ENCODE measurements at places on chromosomes 3 and 15. TPM values are rescaled to one million over a fixed set of nuclear protein-coding genes. Genes with fewer than 3 reads are reported as not detected.

STRIT1 gene
- total RNA-seq = not detected

DNA sequence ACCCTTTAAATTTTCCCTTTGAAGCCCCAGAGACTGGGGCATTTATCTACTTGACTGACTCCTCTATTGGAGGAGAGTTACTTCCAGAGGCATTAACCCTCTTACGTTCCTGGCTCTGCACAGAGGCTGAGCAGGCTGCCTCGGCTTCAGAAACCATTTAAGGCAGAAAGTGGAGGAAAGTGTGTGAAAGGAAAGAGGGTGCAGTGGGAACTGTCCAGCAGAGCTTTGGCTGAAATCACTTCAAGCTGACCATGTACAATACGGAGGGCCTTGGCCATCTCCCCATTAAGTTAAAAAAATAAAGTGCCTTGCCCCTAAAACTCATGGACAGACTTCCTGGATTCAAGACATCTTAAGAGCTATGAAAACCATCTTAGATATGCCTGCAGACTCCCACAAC lies 238.7 kb downstream of the SV2B start:
- no peak for DNase-seq

DNA sequence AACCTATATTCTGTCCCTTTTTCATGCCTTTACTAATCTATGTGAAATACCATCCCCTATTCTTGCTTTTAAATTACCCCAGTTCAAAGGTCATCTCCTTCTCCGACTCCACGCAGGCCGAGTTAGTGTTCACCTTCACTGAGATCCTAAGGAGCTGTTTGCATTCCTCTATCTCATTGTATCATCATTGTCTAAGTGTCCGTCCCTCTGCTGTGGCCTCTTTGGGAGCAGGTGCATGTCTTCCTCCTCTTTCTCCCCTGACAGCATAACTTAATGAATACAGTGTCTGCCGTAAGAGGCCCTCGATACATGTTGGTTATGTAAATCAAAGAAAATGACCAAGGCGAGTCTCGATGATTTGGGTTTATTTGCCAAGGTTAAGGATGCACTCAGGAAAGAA lies 4.9 kb upstream of the PPP1R2 start:
- DNase-seq = no peak

- DNase-seq = peak; percentile 77
Measured at GRCh38 chr3:184417619-184418327, 37.9 kb downstream of the CHRD start.

DNA sequence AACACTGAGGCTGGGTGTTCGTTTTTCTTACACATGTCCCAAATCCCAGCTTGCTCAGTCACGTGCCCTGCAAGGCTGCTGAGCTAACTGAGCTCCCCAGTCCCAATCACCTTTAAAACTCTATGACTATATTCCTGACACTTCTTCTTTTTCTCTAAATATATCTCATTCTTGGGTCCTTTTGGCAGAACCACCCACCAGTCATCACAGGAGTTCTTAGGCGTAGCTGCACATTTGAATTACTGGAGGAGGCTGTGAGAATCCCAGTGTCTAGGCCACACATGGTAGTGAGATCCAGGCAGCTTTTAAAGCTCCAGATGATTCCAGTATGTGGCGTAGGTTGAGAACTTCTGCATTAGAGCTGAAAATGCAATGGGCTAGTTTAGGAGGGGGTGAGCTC lies 66.3 kb downstream of the ST8SIA2 start:
- DNase-seq = no peak

GRCh38 chr15:94547711-94548110 lies 316.4 kb downstream of the MCTP2 start:
- no peak for DNase-seq
